ENCODE measurements at places on chromosomes 11 and 22. TPM values are rescaled to one million over a fixed set of nuclear protein-coding genes. Genes with fewer than 3 reads are reported as not detected.

- no peak for DNase-seq
Observed at GRCh38 chr11:75203138-75203537, 37.4 kb upstream of the TPBGL start.

DNA sequence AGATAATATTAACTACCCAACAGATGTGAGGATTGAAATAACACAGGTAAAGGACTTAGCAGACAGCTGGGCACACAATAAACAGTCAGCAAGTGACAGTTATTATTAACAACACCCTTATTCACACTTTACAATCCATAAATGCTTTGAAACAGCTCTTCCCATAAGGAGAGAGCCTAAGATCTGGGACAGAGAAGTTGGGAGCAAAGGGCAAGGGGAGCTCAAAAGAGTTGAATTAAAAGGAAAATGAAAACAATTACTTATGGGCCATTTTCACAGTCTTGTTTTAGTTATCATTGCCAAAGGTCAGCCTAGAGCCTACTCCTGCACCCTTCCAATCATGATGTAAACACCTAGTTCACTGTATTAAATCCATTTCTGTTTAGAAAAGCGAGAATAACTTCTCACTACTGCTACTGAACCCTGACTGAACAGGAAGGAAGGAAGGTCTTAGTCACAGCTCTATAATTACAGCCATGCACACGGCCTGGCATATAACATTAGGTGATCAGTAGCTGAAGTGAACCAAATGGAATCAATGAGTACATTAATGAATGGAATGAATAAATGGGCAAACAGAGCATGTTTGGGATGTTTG, 111.3 kb downstream of the PLEKHA7 start:
- no peak for DNase-seq

- no peak for DNase-seq
Observed at GRCh38 chr11:128965485-128965884, 22.8 kb upstream of the TP53AIP1 start.

DNA sequence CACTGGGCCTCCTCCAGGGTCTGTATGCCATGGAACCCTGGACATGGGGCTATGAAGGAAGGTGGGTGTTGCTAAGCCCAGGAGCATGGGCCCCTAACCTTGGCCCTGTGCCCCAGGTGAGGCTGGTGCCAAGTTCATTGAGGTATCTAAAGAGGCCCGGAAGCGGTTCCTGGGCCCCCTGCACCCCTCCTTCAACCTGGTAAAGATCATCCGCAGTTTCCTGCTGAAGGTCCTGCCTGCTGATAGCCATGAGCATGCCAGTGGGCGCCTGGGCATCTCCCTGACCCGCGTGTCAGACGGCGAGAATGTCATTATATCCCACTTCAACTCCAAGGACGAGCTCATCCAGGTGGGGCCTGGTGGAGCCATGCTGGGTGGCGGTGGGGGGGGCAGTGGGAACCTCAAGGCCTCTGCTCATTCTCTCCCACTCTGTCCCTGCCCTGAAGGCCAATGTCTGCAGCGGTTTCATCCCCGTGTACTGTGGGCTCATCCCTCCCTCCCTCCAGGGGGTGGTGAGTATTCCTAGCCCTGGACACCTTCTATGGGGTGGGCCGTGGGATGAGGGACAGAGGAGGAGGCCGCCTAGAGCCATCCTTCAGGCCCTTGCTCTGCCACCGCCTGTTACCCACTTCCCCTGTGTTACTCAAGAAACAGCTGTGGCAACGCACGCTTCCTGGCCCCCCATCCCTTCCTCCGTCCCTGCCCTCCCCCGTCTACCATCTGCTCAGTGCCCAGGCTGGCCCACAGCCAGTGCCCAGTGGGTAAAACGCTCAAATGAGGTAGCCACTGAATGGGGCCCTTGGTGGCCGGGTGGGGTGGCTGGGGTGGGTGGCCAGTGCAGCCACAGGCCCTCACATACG, 3.0 kb downstream of the PNPLA2 start:
- DNase-seq, result peak; percentile 86

TMEM9B gene
- total RNA-seq, result 46.1 TPM

CDC42EP1 gene
- 17.7 TPM for total RNA-seq
